ENCODE measurements at places on chromosomes 1 and 21.
A peak's percentile ranks its signal among the peaks of the same experiment; 100 is the strongest.

- DNase-seq: no peak
Observed at GRCh38 chr1:68278221-68278620, 45.9 kb upstream of the WLS start.

DNA sequence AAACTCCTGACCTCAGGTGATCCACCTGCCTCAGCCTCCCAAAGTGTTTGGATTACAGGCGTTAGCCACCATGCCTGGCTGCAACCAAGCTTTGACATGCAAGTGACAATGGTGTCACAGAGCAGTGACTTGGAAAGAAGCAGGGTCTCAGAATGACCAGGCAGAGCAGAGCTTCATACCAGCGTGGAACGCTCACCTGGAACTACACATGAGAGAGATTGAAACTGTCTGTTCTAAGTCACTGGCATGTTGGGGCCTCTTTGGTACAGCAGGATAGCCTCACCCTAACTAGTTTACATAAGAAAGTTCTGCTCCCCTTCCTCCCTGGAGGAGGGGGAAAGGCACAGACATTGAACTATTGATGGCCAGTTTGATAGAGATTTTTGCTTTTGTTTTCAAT lies 47.5 kb upstream of the ITPKB start:
- no peak for DNase-seq

DNA sequence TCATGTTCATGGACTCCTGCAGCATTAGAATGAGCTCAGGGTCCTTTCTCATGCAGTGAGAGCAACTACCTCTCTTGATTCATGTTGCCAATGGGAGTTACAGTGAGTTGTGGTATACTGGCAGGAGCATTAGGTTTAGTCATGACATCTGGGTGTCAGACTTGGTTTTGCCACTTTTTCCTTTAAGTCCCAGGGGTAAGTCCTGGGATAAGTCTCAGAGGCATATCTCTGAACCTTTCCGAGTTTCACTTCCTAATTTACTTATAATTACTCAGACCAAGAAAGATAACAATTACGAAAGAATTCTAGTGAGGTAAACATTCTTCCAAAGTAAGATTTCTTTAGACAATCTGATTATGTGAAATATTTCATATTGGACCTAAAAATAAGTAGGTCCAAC lies 606.0 kb downstream of the SMYD3 start:
- peak; percentile 30 for DNase-seq

DNA sequence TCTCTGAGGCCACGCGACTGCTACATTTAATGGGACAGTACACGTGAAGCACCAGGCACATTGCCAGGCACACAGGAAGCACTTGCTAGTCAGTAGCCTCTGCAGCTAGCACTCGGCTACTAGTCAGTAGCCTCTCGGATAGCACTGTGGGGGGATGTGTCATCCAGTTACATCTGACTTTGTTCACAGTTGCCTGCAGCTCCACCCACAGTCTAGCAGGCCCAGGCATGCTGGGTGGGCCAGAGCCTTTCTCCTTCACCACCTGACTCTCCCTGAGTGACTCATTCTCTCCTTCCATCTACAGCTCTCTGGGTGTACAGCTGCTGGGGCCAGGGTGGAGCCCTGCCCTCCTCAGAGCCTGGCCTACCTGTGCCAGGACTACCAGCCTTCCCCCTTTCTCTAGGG lies 51.5 kb downstream of the PTPRF start:
- DNase-seq: peak; percentile 92

DNA sequence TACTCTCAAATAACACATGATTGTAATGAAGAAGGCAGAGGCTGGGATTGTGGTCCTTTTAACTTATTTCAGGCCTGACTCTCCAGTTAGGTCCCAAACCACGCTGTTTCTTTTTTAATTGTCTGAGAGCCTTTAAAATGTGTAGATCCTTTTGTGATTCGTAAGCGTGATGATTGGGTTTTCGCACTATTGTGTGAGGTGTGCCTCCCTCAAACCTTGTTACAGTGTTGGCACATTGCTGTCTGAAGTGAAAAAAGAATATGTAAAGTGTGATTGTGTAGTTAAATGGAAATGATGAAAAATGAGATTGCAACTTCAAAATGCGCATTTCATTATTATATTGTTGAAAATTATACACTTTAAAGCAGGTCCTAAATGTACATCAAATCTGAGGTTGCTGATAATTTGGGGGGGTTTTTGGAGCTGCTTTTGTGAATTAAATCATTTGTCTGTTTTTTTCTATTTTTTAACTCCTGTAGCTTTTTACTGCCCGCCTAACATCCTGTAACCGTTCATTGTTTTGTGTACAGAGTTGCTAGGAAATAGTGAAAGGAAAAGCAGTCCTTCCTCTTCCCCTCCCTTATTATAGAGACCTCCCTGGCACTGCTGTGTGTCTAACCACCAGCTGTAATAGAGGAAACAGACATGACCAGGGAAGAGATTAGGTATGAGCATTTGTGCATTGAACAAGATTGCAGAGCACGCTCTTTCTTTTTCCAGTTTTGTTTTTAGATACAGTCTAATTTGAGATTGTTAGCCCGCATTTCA lies 43.3 kb downstream of the IARS2 start:
- DNase-seq: no peak

- DNase-seq: peak; percentile 48
Observed at GRCh38 chr1:23103001-23103889, 65.4 kb downstream of the LUZP1 start.

DNA sequence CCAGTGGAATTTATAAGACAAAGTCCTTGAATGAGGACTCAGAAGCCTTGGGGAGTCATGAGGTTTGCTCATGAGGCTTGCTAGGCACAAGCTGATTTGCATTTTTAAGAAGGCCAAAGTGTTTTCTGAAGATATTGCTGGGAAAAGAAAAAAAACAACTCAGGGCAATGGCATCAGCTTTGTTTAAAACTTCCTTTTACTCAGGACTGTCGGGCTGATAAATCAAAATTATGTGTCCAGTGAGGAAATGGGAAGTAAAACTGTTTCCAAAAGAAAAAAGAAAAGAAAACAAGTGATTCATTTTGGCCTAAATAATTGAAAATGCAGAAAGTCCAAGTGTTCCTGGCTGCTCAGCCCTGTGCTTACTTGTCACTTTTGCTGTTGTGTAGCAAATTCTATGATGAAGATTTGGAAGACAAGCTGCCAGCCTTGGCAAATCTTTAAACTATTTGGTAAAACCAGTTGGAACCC lies 282.4 kb downstream of the HLX start:
- DNase-seq: peak; percentile 78

- peak; percentile 84 for DNase-seq
Observed at GRCh38 chr1:39091845-39092645, 65.9 kb downstream of the NDUFS5 start.

DNA sequence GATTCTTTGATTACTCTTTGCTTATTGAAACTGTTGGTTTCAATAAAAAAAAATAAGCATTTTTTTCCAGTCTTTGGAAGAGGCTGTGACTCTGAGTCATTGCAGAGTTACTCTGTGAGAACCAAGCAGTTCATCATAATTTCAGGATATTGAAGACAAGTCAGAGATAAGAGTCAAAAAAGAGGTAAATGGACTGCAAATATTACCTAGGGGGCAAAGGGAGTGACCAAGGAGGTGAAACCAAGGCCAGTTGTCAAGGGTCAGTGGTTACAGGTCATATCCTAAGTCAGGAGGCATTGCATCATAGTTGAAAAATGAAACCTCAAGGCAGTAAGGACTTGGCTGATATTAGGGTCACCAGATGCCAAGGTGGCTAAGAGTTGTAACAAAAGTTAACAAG lies 597.1 kb upstream of the USP24 start:
- DNase-seq: peak; percentile 40

- DNase-seq: peak; percentile 44
Observed at GRCh38 chr1:29245876-29246275, 9.6 kb downstream of the PTPRU start.

All from fibroblast of villous mesenchyme (primary cell).